ENCODE measurements at places on chromosomes 3 and 15. TPM values are rescaled to one million over a fixed set of nuclear protein-coding genes. Genes with fewer than 3 reads are reported as not detected.

Gene GATM
- total RNA-seq = 0.29 TPM

Gene KLHL18
- 26.2 TPM for total RNA-seq

Gene TLE3
- total RNA-seq = 94.8 TPM

Gene HTR3E
- not detected for total RNA-seq

Gene SLC24A5
- total RNA-seq = not detected

Gene BTD
- total RNA-seq = 30.4 TPM

Gene CSTA
- total RNA-seq = not detected

Gene HYAL1
- 1.1 TPM for total RNA-seq

Gene CCDC54
- total RNA-seq = not detected

Gene IGF2BP2
- total RNA-seq = 141 TPM

Measured in placental pericyte (primary cell).